ENCODE measurements at places on chromosomes 12 and 14. TPM values are rescaled to one million over a fixed set of nuclear protein-coding genes. Genes with fewer than 3 reads are reported as not detected.

DLGAP5 gene
- total RNA-seq: 67.6 TPM

DNA sequence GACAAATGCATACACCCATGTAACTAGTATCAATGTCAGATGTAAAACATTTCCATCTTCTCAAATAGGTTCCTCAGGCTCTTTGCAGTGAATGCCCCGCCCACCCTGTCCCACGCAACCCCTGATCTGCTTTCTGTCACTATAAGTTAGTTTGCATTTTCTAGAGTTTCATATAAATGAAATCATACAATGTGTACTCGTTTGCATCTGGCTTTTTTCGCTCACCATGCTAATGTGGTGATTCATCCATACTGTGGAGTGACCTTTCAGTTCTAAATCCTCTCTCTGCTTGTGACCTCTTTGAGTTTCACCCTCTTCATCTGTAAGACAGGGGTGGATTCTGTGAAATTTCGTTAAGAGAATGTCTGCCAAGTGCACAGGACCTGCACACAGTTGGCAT lies 30.6 kb upstream of the MSI1 start:
- H3K27me3 ChIP-seq: peaks cover 63% of the 10 kb centered on the region
- H3K4me3 ChIP-seq: no peak overlapping the region
- no peaks in the 10 kb centered on the region for H3K36me3 ChIP-seq
- no peak for DNase-seq
- no peak overlapping the region for H3K27ac ChIP-seq

NEK9 gene
- total RNA-seq: 17.6 TPM

- no peak overlapping the region for H3K27ac ChIP-seq
- peaks cover 9% of the 10 kb centered on the region for H3K4me1 ChIP-seq
- H3K4me3 ChIP-seq: no peak overlapping the region
- no peaks in the 10 kb centered on the region for H3K36me3 ChIP-seq
- peaks cover 17% of the 10 kb centered on the region for H3K27me3 ChIP-seq
These were observed 3.0 kb downstream of the PAWR start for GRCh38 chr12:79687711-79688260.

DNA sequence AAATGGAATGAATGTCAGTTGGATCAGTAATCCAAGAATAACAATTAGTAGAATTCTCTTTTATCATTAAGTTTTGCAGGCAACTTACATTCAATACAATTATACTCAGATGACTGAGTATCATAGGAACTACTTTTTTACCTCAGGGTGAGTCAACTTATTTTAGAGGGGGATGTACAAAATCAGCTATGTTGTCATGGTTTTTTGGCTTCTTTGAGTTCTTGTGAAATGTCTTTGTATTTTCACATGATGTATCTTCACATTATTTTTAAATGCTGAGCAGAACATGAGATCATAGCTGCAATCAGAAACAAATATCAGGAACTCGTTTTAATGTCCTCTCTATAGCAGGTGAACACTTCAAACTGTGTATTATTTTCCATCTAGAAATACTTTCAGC lies 65.3 kb upstream of the PTPRR start:
- H3K27me3 ChIP-seq: no peaks in the 10 kb centered on the region
- no peak for DNase-seq
- H3K4me3 ChIP-seq: no peak overlapping the region
- H3K27ac ChIP-seq: no peak overlapping the region
- no peaks in the 10 kb centered on the region for H3K4me1 ChIP-seq

- H3K27ac ChIP-seq: no peak overlapping the region
- no peaks in the 10 kb centered on the region for H3K4me1 ChIP-seq
- peaks cover 8% of the 10 kb centered on the region for H3K27me3 ChIP-seq
- DNase-seq: no peak
- H3K4me3 ChIP-seq: no peak overlapping the region
These were observed 26.0 kb downstream of the ASPG start for GRCh38 chr14:104111301-104112112.

NRL gene
- total RNA-seq: 3.4 TPM

STXBP6 gene
- total RNA-seq: 6.9 TPM

DNA sequence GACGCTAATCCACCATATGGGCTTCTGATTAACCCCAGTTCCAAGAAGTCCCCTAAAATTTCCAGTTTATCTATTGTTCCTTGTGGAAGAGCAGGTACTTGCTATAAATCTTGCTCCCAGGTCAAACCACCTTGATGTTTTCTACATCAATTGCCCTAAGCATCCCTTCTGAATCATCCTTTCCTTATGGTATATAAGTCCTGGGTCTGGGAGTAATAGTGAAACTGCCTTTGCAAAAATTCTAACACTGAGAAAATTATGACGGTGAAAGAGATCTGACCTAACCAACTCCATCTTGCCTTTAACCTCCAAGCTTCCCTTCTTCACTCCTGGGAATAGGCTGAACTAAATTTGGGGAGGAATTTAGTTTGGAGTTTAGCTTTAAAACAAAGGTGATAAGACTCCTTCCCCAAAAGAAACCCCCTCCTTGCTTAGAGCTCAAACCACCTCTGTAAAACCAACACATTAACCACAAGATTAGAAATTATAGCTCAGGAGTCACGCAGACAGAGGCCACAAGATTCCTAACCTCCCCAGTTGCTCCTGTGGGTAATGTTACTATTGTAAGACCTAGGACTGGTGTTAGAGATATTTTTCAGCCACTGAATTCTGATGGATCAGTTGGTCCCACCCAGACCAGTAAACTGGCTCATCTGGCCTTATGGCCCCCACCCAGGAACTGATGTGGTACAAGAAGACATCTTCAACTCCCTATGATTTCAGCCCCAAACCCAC lies 33.8 kb upstream of the DTX1 start:
- no peaks in the 10 kb centered on the region for H3K4me1 ChIP-seq
- no peaks in the 10 kb centered on the region for H3K36me3 ChIP-seq
- H3K4me3 ChIP-seq: no peak overlapping the region
- no peak overlapping the region for H3K27ac ChIP-seq
- no peak for DNase-seq

GRCh38 chr14:26199590-26200370 lies 398.1 kb downstream of the NOVA1 start:
- H3K4me1 ChIP-seq: no peaks in the 10 kb centered on the region
- no peaks in the 10 kb centered on the region for H3K36me3 ChIP-seq
- H3K27me3 ChIP-seq: peaks cover 8% of the 10 kb centered on the region
- H3K27ac ChIP-seq: no peak overlapping the region
- no peak for DNase-seq

- H3K4me3 ChIP-seq: no peak overlapping the region
- no peak overlapping the region for H3K27ac ChIP-seq
- H3K27me3 ChIP-seq: no peaks in the 10 kb centered on the region
- DNase-seq: no peak
- no peaks in the 10 kb centered on the region for H3K4me1 ChIP-seq
These were observed 170.9 kb downstream of the MSRB3 start for GRCh38 chr12:65449400-65449799.

All from thymus (tissue), 14 donors.